AG09309 (cell line): ENCODE measurements at places on chromosomes 12 and 14.

DNA sequence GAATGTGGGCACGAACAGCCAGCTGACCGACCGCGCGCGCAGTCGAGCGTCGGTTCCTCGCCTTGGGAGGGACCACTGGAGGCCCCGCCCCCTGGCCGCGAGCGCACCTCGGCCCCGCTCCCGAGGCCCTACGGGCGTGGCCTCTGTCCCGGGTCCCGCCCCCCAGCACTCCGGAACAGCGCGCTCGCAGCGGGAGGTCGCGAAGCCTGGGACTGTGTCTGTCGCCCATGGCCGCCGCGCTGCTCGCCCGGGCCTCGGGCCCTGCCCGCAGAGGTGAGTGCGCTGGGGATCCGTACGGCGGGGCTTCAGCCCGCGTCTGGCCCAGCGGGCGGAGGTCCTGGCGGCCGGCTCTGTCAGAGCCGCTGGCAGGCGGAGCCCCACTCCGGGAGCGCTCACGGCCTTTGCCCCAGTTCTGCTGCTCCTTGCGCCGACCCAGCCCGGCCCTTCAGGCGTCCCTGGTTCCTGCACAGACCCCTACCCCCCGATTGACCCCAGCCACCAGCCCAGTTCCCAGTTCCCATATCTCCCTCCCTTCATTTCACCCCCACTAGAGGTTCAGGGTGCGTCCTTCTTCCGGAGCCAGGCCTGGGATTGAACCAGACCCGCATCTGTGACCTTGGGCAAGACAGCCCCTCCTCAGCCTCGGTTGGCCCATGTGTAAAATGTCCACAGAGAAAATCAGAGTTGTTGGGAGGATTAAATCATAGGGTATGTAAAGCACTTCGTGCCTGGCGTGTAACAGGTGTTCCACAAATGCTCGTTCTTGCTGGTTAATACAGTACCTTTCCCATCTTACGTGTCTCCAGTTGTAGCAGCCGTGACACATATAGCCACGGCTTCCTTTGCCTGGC lies at the start of gene ACADS:
TSS of gene ACADS (plus strand) at position 168 of the 851 bp plus-strand sequence. CDS start at position 228, 60 bp downstream.
- no peak for DNase-seq

DNA sequence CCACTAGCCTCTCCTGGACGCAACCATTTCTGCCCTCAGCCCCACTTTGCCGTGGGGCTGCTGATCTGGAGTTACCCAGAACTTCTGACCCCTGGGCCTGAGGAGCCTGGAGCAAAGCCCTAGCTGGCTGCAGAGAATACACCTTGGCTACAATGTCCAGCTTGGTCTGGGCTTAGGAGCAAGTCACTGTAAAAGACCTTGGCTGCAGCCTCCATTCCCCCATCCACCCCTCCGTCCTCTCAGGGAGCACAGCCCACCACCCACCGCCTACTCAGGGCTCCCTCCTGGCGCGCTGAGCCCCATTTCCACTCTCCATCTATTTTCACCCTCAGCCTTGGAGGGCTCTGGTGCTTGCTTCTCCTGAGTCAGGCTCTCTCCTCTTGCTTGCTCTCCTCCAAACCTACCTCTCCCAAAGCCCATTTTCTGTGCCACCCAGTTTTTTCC lies 42.9 kb downstream of the ERH start:
- DNase-seq: no peak

GRCh38 chr12:57738661-57739237 lies at the start of gene AGAP2:
AGAP2 (minus strand) TSS chr12:57738742; CDS start chr12:57738246, 496 bp downstream.
- no peak for DNase-seq

GRCh38 chr12:124315372-124316044 lies 20.6 kb downstream of the RFLNA start:
- no peak for DNase-seq

GRCh38 chr12:122876731-122877130 lies 19.2 kb downstream of the VPS37B start:
- DNase-seq: no peak
